Activated naive CD4-positive, alpha-beta T cell (primary cell): ENCODE measurements at places on chromosomes 11 and 22.

DNA sequence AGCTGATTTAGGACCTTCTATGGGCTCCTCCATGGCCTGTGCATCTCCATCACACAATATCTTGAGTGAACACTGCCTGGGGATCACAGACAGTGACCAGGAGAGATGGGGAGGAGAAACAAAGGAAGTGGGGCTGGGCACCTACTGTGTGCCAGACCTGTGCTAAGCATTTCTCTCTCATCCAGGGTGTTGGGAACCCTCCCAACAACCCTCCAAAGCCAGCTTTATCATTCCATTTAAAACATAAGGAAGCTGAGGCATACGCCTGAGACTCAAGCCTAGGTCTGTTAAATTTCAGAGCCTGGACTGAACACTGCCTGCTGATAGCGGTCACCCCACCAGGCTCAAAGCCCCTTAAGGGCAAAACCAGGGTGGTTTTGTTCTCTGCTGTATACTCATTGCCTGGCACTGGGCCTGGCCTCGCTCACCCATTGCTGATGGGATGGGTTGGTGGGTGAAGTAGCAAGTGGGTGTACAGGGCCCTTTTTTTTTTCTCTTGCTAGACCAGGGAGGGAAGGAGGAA, 130.1 kb downstream of the MN1 start:
- DNase-seq, result no peak

- DNase-seq, result no peak
Observed at GRCh38 chr11:117126223-117126965, 17.7 kb upstream of the PAFAH1B2 start.

DNA sequence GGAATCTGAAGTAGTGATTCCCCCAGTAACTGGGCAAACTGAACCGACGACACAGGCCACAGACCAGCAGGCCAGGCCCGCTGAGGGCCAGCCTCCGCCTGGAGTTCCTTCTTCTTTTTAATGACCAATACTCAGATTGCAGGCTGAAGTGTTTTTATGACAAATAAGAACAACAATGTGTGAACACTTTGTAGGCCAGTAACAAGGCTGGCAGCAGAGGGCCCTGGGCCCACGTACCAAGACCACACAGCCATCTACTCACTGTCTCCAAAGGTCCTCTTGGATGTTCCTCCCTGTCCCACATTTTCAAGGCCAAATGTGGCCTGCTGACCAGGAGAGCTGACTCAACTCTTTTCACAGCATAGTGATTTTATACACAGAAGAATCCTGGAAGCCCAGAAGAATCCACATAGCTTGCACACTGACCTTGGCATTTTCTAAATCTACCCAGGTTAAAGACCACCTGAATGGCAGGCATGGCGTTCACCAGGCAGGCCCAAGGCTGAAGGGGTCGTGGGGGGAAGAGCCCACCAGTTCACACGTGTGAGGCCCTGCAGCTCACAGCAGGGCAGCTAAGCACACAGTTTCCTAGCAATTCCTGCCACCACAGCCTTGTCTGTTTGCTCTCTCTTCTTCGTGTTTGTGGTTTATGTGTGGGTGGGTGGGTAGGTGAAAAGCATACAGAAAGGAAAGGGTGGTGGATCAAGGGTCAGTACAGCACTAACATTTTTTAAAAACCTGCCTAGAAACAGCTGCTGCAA, 13.3 kb downstream of the SMCO4 start:
- no peak for DNase-seq

DNA sequence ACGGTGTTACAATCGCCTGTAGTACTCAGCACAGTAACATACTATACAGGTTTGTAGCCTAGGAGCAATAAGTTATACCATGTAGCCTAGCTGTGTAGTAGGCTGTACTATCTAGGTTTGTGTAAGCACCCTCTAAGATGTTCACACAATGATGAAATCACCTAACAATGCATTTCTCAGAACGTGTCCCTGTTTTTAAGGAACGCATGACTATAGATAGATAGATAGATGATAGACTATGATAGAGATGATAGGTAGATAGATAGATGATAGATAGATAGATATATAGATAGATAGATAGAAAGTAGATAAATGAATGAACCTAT, 203.9 kb downstream of the FAM76B start:
- DNase-seq, result no peak

DNA sequence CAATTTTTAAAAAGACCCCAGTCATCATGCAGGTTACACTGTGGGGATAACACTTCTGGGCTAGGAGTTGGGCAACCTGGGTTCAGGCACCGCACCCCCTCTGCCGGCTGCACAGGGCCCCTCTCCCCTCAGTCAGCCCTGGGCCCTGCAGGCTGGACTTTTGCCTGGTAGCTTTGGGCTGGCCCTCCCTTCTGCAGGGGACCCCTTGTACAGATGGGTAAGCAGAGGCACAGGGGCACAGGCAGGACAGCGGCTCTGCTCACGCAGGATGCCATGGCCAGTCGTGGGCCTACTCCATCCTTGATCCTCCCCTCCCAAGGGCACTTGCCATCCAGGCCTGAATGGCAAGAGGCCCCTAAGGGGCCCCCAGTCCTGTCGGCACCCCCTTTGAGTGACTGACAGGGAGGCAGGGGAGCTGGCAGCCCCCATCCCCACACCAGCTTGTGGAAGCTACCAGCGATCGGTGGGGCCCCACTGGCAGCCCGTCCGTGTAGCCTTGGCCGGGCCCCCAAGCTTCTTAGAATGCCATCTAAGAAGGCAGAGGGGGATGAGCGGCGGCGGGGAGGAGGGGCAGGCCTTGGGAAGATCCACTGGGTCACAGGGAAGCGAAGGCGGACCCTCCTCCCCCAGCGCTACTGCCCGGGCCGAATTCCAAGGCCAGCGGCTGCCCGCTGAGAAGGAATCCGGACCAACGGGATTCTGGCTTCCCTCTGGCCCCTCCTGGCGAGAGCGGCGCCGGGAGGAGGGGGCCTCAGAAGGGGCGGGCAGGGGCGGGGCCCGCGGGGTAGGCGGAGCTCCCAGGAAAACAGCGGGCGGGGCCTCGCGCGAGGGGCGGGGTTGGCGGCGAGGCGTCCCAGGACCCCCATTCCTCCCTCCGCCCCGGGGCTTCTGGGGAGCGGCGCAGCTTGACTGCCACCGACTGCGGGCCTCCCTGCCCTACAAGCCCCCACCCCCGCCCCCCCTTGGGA, 6.8 kb upstream of the CHKA start:
- no peak for DNase-seq

- DNase-seq, result no peak
Observed at GRCh38 chr11:122843281-122844141, 5.2 kb downstream of the CRTAM start.

DNA sequence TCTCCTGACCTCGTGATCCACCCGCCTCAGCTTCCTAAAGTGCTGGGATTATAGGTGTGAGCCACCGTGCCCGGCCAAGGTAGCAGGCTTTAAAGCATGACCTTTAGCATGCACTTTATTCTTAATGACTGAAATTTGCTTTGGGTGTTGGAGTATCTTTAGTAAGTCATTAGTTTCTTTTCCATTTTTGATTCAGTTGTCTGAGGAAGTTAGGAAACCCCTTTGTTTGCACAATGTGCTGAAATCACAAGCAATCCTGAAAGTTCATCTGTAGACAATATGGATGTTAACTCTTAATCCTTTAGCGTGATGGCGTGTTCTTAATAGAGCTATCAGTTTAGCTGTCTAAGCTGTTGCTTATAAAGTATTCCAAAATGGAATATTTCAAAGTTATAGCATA, 16.8 kb downstream of the SDHD start:
- DNase-seq, result no peak
